ENCODE measurements at places on chromosomes 16 and 17. TPM values are rescaled to one million over a fixed set of nuclear protein-coding genes. Genes with fewer than 3 reads are reported as not detected.

GRCh38 chr17:73045724-73046123 is 46.8 kb downstream of the SLC39A11 start:
- H3K27ac ChIP-seq = no peak overlapping the region
- H3K27me3 ChIP-seq = no peaks in the 10 kb centered on the region
- DNase-seq = no peak

- H3K4me3 ChIP-seq = no peak overlapping the region
- no peak overlapping the region for H3K27ac ChIP-seq
- no peaks in the 10 kb centered on the region for H3K36me3 ChIP-seq
- H3K27me3 ChIP-seq = peaks cover 8% of the 10 kb centered on the region
- H3K4me1 ChIP-seq = peaks cover 9% of the 10 kb centered on the region
Observed at GRCh38 chr17:81522491-81523401, 5.4 kb upstream of the FSCN2 start.

The METTL22 gene
- total RNA-seq = 55.1 TPM

- no peaks in the 10 kb centered on the region for H3K36me3 ChIP-seq
- DNase-seq = peak; percentile 53
- no peak overlapping the region for H3K4me3 ChIP-seq
- H3K27me3 ChIP-seq = peaks cover 24% of the 10 kb centered on the region
Observed at GRCh38 chr16:8552487-8553221, 37.7 kb downstream of the TMEM114 start.

DNA sequence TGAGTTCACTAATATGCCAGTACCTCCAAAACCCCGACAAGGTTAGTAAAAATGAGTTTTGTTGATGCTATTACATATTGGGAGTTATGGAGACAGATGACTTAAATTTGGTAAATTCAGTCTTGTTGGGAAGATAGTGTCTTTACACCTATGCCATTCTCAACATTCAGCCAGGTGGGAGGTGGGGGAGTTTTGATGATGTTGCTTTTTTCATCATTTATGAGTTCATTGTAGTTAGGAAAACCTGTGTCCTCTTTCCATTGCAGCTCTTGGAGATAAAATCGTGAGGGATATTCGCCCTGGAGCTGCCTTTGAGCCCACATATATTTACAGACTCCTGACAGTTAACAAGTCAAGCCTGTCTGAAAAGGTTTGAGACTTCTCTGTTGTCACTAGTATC is 59.9 kb upstream of the CRISPLD2 start:
- no peak for DNase-seq
- no peaks in the 10 kb centered on the region for H3K27me3 ChIP-seq

The CES5A gene
- total RNA-seq = 0.16 TPM

GRCh38 chr16:86224126-86224525 is 286.2 kb upstream of the FOXF1 start:
- H3K4me3 ChIP-seq = no peak overlapping the region
- H3K4me1 ChIP-seq = no peaks in the 10 kb centered on the region
- no peak for DNase-seq
- no peak overlapping the region for H3K27ac ChIP-seq
- H3K36me3 ChIP-seq = no peaks in the 10 kb centered on the region

All from endodermal cell (in vitro differentiated cells).